Naive thymus-derived CD8-positive, alpha-beta T cell (primary cell): ENCODE measurements at places on chromosomes 7 and 10.

DNA sequence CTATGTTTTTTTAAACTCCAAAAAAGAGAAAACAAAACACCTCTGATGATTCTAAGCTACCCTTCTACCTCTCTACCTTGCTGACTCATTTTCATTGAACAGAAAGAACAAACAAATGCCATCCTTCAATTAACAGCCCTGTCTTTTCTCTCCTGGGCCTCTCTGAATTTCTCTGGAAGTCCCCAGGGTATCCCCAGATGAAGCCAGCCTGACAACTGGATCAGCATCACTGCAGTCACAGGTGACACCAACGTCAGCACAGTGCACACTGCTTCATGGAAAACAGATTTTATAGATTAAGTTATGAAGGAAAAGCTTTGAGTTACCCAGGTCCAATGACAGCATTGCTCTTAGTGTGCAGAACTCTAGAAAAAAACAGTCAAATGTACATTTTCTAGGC lies 5.7 kb downstream of the HUS1 start:
- no peak for DNase-seq

DNA sequence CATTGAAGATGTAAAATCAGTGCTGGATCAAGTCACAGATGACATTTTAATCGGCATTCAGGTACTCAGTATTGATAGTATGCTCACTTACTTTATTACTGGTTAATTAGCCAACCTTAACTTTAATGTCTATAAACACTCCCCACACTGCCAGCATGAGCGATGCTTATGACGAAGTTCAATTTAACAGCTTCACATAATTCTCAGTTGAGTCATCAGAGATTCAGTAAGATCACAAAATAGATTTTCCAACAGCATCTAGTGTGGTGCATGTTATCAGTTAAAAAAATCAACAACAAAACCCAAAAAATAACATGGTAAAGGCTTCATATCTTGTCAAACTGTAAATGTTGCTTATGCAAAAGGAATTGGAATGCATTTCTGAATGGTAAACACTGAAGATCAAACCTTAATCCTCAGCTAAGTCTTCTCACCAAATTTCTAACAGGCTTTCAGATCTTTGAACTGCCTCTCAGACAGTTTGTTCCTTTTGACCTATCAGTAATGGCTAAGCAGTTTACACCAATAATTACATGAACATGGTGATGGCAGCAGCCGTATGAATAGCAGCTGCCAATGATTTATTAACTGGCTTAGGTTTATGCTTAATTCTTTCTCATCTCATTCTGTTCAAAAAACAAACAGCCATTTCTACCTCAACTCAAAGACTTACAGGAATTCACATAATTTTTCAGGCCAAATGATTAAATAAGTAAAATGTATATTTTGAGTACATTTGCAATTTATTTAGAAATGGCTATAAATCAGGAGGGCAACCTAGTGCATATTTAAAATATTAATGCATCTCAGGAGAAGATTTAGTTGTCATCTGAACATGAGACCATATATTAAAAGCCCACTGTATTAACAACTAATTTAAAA lies 98.5 kb downstream of the CABCOCO1 start:
- no peak for DNase-seq

DNA sequence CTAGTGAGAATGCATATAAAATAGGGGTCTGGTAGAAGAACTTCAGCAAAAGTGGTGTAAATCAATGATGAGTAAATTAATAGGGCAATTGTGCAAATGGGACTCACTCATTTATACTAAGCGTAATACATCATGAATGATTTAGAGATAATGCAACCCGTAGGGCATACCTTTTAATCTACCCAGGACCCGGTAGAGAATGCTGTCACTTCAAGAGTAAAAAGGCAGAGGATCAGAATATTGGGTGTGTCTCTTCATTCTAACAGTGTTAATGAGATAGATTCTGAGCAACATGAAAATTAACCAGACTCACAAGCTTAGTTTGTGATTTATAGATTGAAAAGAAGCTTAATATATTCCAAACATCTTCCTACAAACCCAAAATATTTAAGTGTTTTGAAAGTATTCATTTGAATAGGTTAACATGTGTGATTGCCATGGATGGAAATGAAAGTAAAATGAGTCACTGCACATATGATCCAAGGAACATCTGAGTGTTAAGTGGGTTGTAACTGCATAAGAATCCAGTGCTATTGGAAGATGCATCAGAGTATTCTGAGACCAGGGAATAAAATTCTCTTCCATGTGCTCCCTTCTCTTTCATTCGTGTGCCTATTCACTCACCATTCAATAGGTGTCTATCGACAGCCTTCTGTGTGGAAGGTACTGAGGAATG lies 690.6 kb downstream of the AUTS2 start:
- no peak for DNase-seq

GRCh38 chr10:106278383-106278782 lies 886.1 kb downstream of the SORCS1 start:
- DNase-seq = no peak

DNA sequence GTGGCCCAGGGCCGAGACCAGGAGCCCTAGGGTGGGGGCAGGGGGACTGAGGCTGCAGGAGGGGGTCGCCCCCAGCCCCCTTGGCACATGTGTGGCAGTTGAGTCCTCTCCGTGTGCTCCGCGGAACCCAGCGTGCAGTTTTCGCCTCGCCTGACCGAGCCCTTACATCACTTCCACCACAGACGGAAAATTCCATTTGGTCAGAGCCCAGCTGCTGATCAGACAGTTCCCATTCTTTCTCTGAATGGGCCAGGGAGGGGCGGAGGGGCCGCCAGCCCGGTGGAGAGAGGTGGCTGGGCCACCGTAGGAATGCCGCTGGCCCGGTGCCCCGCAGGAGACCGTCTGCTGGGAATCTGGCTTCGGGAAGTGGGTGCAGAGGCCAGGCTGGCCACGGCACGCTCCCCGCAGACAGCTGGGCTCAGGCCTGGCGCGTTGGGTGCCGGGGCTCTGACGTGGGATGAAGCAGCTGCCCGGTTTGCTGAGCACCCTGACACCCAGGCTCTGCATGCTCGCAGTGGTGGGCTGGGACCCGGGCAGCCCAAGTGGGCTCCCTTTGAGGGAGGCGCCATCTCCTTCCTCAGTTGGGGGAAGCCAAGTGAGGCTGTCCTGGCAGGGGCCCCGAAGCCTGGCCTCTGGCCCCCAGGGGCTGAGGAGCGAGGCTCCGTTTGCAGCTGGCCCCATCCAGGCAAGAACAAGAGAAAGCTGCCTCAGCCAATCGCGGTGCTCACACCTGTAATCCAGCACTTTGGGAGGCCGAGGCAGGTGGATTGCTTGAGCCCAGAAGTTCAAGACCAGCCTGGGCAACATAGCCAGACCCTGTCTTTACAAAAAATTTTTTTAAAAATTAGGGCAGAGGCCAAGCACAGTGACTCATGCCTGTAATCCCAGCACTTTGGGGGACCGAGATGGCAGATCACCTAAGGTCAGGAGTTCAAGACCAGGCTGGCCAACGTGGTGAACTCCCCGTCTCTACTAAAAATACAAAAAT lies 9.9 kb downstream of the TTYH3 start:
- DNase-seq = no peak

- no peak for DNase-seq
Observed at GRCh38 chr10:133088956-133089800, 1.5 kb downstream of the ADGRA1 start.
